ENCODE measurements at places on chromosomes 16 and 17. TPM values are rescaled to one million over a fixed set of nuclear protein-coding genes. Genes with fewer than 3 reads are reported as not detected.

CCL23 gene
- polyA plus RNA-seq: 0.70 TPM

UTS2R gene
- not detected for polyA plus RNA-seq

PIK3R6 gene
- 0.16 TPM for polyA plus RNA-seq

CCL4 gene
- polyA plus RNA-seq: 0.47 TPM

SERPINF2 gene
- polyA plus RNA-seq: 8.8 TPM

CD68 gene
- polyA plus RNA-seq: 9.7 TPM

FA2H gene
- polyA plus RNA-seq: 4.8 TPM

NPIPB13 gene
- polyA plus RNA-seq: 10.0 TPM

RNF112 gene
- 1.2 TPM for polyA plus RNA-seq

ZFPM1 gene
- polyA plus RNA-seq: 22.5 TPM

CDC42EP4 gene
- 28.9 TPM for polyA plus RNA-seq

ZNF688 gene
- polyA plus RNA-seq: 26.4 TPM

TLCD3B gene
- 2.1 TPM for polyA plus RNA-seq

IRX6 gene
- polyA plus RNA-seq: 0.04 TPM

DPEP3 gene
- not detected for polyA plus RNA-seq

OTOP3 gene
- 0.15 TPM for polyA plus RNA-seq

GPR139 gene
- polyA plus RNA-seq: not detected

KRTAP17-1 gene
- not detected for polyA plus RNA-seq

RPH3AL gene
- polyA plus RNA-seq: 43.4 TPM

MYCBPAP gene
- polyA plus RNA-seq: 1.7 TPM

FMNL1 gene
- 7.0 TPM for polyA plus RNA-seq

All from pancreas (tissue), 10 donors.